Stimulated activated CD4-positive, alpha-beta T cell treated with anti-CD3 and anti-CD28 coated beads, Interleukin-15, amount 100 ng/mL, for 24 hours (primary cell): ENCODE measurements at places on chromosomes 13 and 19.
A peak's percentile ranks its signal among the peaks of the same experiment; 100 is the strongest.

DNA sequence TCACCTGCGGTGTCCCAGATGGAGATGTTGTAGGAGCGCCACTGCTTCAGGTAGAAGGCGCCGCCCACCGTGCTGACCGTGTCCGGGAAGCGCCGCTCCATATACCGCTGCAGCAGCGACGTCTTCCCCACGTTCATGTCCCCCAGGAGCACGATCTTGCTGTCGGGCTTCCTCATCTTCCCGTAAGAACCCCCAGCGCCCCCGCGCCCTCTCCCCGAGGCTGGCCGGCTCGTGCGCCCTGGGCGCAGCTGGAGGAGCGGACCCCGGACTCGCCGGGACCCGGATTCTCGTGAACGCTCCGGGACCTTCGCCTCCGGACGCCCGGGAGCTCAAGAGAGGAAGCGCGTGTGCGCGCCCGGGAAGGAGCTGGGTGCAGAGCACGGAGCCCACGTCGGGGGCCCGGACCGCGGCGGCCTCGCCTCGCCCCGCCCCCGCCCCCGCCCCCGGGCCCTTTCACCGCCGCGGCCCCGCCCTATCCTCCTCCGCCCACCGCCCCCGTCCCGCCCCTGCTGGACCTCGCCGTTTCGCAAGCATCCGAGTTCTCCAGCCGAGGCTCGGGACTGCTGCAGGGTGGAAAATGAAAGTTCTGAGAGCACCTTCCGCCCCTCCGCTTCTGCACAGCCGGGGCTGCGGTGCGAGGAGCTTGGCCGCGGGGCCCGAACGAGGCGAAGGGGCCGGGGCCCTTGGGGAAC, at the start of gene RAB20:
TSS of gene RAB20 (minus strand) at position 379 of the 692 bp plus-strand sequence. CDS start at position 176, 203 bp downstream.
- peak; percentile 75 for DNase-seq

- no peak for DNase-seq
These were observed 2.1 kb downstream of the IFNL2 start for GRCh38 chr19:39270036-39270871.

GRCh38 chr13:21383090-21383489, 76.0 kb downstream of the ZDHHC20 start:
- DNase-seq, result no peak

DNA sequence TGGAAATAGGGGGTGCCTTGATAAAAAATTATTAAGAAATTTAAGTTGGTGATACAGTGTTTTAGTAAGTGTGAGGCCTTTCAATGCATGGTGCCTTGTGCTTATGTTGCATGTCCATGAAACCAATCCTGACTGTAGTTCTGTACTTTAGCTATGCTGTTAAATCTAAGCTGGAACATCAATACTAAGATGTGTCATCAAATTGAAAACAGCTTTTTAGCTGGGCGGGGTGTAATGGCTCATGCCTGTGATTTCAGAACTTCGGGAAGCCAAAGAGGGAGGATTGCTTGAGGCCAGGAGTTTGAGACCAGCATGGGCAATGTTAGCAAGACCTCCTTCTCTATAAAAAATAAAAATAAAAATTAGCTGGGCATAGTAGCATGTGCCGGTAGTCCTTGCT, 930.3 kb upstream of the PCDH9 start:
- DNase-seq, result no peak

GRCh38 chr19:2268480-2268830, 12.2 kb upstream of the JSRP1 start:
- DNase-seq, result no peak
